ENCODE measurements at places on chromosomes 2 and 18. TPM values are rescaled to one million over a fixed set of nuclear protein-coding genes. Genes with fewer than 3 reads are reported as not detected.

Gene MAP3K19
- polyA plus RNA-seq = 0.02 TPM

Gene CENPA
- 1.4 TPM for polyA plus RNA-seq

Gene ZNF24
- 18.7 TPM for polyA plus RNA-seq

Gene SMC6
- polyA plus RNA-seq = 12.3 TPM

Gene C2orf76
- polyA plus RNA-seq = 24.1 TPM

Gene PRKAG3
- not detected for polyA plus RNA-seq

Gene OSR1
- 4.9 TPM for polyA plus RNA-seq

Gene C2orf78
- polyA plus RNA-seq = not detected

Gene SLC30A3
- 0.38 TPM for polyA plus RNA-seq

Gene CDH20
- 0.05 TPM for polyA plus RNA-seq

Gene VIT
- 26.5 TPM for polyA plus RNA-seq

Gene ABCG8
- not detected for polyA plus RNA-seq

Gene EIF4E2
- polyA plus RNA-seq = 111 TPM

Gene AP1S3
- 0.46 TPM for polyA plus RNA-seq

Gene TTR
- polyA plus RNA-seq = not detected

Gene SNRNP27
- 44.2 TPM for polyA plus RNA-seq

Gene GREB1L
- 7.8 TPM for polyA plus RNA-seq

Gene FAM237A
- not detected for polyA plus RNA-seq

Gene SKA1
- 3.3 TPM for polyA plus RNA-seq

Gene MTCL1
- polyA plus RNA-seq = 6.5 TPM

Gene FOXI3
- polyA plus RNA-seq = not detected

Gene MROH2A
- polyA plus RNA-seq = not detected

Gene IRS1
- 40.2 TPM for polyA plus RNA-seq

Gene FBXO36
- polyA plus RNA-seq = 3.3 TPM

Gene GPR17
- polyA plus RNA-seq = not detected

Gene RAB27B
- polyA plus RNA-seq = 1.9 TPM

Gene SCN1A
- not detected for polyA plus RNA-seq

Gene TTC21B
- 14.5 TPM for polyA plus RNA-seq

Gene COPS9
- polyA plus RNA-seq = 236 TPM

Gene FOXD4L1
- not detected for polyA plus RNA-seq

Gene BOLL
- polyA plus RNA-seq = not detected

Gene UGT1A4
- polyA plus RNA-seq = not detected

Gene TNFRSF11A
- 1.8 TPM for polyA plus RNA-seq

Gene CYS1
- polyA plus RNA-seq = 9.0 TPM

Gene MTIF2
- polyA plus RNA-seq = 16.4 TPM

Gene GYPC
- 132 TPM for polyA plus RNA-seq

Gene DPP4
- 46.6 TPM for polyA plus RNA-seq

Gene CHRND
- not detected for polyA plus RNA-seq

Gene RDH14
- polyA plus RNA-seq = 27.9 TPM

Gene ADD2
- 0.29 TPM for polyA plus RNA-seq

Gene NDUFB3
- 34.7 TPM for polyA plus RNA-seq

Gene ICOS
- 0.05 TPM for polyA plus RNA-seq

Gene TMEM185B
- polyA plus RNA-seq = 6.4 TPM

Gene SCG2
- 2.0 TPM for polyA plus RNA-seq

Gene KCNG2
- not detected for polyA plus RNA-seq

Gene GPR35
- 2.2 TPM for polyA plus RNA-seq

Gene KRTCAP3
- polyA plus RNA-seq = 2.8 TPM

Gene RNF125
- polyA plus RNA-seq = 9.3 TPM

Gene KCNE4
- 7.5 TPM for polyA plus RNA-seq

Gene ANKRD44
- 10.1 TPM for polyA plus RNA-seq

Gene ST3GAL5
- 31.1 TPM for polyA plus RNA-seq

Gene IAH1
- 54.0 TPM for polyA plus RNA-seq

Gene SERPINB3
- 0.05 TPM for polyA plus RNA-seq

Gene TMEM214
- 66.2 TPM for polyA plus RNA-seq

Gene MTLN
- polyA plus RNA-seq = 2.5 TPM

Gene ITGA4
- polyA plus RNA-seq = 1.1 TPM

Gene PLB1
- polyA plus RNA-seq = 2.2 TPM

Gene SLC40A1
- polyA plus RNA-seq = 361 TPM

Gene SERPINE2
- 184 TPM for polyA plus RNA-seq
